ENCODE measurements at places on chromosomes 7 and 10.

- no peaks in the 10 kb centered on the region for H3K36me3 ChIP-seq
- H3K4me3 ChIP-seq: no peak overlapping the region
- H3K27ac ChIP-seq: no peak overlapping the region
- no peaks in the 10 kb centered on the region for H3K27me3 ChIP-seq
- peaks cover 4% of the 10 kb centered on the region for H3K4me1 ChIP-seq
Observed at GRCh38 chr7:95690367-95690947, 81.9 kb upstream of the DYNC1I1 start.

DNA sequence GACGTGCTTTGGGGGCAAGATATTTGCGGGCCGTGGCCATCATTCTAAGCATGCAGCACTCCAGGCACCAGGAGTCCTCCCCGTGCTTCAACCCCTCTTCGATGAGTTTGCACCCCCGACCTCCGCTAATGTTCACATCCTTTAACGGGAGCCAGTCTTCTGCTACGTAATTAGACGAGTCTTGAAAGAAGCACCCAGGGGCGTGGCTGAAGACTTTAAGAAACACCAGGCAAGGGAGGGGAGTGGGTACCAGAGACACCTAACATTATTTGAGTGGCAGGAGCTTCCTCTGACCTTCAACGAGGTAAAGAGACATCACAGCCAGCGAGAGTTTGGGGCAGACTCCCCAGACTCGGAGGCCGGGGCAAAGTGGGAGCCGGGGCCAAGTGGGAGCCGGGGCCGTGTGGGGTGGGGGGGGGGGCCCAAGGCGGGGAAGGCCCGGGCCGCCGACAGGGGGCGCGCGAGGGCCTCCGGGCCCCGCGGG, 31.1 kb upstream of the TOMM7 start:
- peaks cover 25% of the 10 kb centered on the region for H3K36me3 ChIP-seq
- H3K4me1 ChIP-seq: peaks cover 23% of the 10 kb centered on the region
- peak overlapping the region; percentile 93 for H3K27ac ChIP-seq
- H3K27me3 ChIP-seq: peaks cover 1% of the 10 kb centered on the region

- no peak overlapping the region for H3K4me3 ChIP-seq
- H3K27ac ChIP-seq: no peak overlapping the region
- H3K36me3 ChIP-seq: no peaks in the 10 kb centered on the region
- no peak for DNase-seq
Observed at GRCh38 chr7:2004841-2005725, 227.7 kb downstream of the MAD1L1 start.

DNA sequence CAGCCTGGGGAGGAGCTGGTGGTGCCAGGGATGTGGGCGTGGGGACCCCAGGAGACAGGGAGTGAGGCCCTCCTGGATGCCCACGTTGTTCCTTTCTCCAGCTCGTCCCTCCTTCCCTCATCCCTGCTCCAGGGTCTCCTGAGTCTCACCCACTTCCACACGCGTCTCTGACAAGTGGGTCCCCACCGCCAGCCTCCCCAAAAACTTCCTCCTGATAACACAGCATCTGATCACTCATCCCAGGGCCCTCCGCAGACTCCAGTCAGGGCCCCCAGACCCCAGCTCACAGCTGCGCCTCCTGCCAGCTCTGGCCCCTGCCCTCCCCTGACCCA, 60.6 kb upstream of the INPP5A start:
- DNase-seq: no peak
- no peaks in the 10 kb centered on the region for H3K36me3 ChIP-seq
- H3K4me3 ChIP-seq: no peak overlapping the region
- peaks cover 18% of the 10 kb centered on the region for H3K27me3 ChIP-seq
- no peak overlapping the region for H3K27ac ChIP-seq

DNA sequence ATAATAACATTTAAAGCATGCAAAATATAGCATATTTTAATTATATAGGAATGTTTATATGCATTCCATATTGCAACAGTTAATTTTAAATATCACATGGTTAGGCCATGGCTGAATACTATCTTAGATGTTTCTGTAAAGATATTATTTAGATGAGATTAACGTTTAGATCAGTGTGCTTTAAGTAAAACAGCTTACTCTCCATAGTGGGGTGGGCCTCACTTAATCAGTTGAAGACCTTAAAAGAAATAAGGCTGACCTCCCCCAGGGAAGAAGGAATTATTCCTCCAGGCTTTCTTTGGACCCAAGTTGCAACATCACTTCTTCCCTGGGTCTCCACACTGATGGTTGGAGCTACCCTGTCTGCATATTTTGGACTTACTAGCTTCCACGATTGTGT, 1246.5 kb downstream of the TYW1 start:
- H3K27me3 ChIP-seq: no peaks in the 10 kb centered on the region
- no peaks in the 10 kb centered on the region for H3K36me3 ChIP-seq
- no peak for DNase-seq

DNA sequence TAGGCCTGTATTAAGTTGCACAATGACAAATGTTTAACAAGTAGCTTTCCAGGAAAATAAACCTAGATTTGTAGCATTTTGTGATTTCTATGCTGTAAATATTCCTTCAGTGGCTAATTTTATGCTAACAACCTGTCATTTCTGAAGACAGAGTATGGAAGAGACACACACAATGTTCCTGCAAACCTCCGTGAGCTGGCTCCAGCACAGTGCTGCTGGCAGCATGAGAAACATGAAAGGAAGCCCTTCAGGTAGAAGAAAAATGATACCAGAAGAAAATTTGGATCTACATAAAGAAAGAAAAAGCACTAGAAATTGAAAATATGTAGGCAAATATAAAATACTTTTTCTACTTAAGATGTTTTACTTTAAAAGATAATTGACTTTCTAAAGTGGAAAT, 69.5 kb upstream of the CTTNBP2 start:
- no peaks in the 10 kb centered on the region for H3K27me3 ChIP-seq
- no peaks in the 10 kb centered on the region for H3K36me3 ChIP-seq
- no peaks in the 10 kb centered on the region for H3K4me1 ChIP-seq
- H3K27ac ChIP-seq: no peak overlapping the region

GRCh38 chr10:58963723-58964124, 212.7 kb upstream of the PHYHIPL start:
- no peak overlapping the region for H3K27ac ChIP-seq
- no peaks in the 10 kb centered on the region for H3K4me1 ChIP-seq
- H3K27me3 ChIP-seq: peaks cover 4% of the 10 kb centered on the region
- H3K36me3 ChIP-seq: no peaks in the 10 kb centered on the region

- H3K27me3 ChIP-seq: peaks cover 5% of the 10 kb centered on the region
- H3K27ac ChIP-seq: no peak overlapping the region
- no peak overlapping the region for H3K4me3 ChIP-seq
- no peaks in the 10 kb centered on the region for H3K36me3 ChIP-seq
- no peaks in the 10 kb centered on the region for H3K4me1 ChIP-seq
Observed at GRCh38 chr10:98589691-98590090, 143.0 kb upstream of the HPS1 start.

DNA sequence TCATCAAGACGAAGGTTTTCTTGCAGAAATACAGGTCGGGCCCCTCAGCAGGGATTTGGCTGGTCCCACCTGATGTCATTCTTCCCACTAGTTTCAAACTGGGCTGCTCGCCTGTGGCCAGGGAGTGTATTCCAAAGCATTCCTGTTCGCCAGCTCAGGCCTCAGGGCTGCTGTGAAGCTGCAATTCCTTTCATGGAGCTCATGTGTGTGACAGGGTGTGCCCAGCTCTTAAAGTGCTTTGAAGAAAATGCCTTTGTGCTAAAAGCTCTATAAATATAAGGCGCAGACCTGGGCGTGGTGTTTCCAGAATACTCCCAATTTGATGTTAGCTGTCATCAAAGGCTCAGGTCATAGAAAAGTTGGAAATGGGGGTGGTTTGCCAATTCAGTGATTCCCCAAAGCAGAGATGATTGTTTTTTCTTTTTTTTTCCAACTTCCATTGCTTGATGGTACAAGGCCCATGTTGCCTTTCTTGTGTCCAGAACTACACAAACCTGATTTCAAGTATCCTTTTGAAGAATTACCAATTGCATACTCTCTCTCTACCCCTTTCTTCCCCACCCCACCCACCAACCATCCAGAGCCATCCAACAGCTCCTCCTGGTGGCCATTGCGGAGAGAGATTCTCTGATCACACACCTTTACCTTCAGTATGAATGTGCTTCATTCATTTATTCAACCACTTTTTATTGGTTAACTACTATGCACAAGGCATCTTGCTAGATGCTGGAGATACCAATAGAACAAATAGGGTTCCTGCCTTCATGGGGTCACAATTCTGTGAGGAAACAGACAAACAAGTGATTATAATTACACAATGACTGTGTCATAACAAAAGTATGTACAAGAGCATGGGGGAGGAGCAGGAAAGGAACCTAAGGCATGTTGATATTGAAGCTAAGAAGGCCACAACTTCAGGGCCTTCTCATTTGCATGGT, 297.3 kb upstream of the LYZL1 start:
- peak; percentile 73 for DNase-seq
- no peaks in the 10 kb centered on the region for H3K27me3 ChIP-seq

GRCh38 chr10:129744134-129745111, 219.7 kb downstream of the EBF3 start:
- peak; percentile 39 for DNase-seq
- H3K4me1 ChIP-seq: no peaks in the 10 kb centered on the region
- H3K36me3 ChIP-seq: no peaks in the 10 kb centered on the region
- no peak overlapping the region for H3K27ac ChIP-seq
- no peak overlapping the region for H3K4me3 ChIP-seq

DNA sequence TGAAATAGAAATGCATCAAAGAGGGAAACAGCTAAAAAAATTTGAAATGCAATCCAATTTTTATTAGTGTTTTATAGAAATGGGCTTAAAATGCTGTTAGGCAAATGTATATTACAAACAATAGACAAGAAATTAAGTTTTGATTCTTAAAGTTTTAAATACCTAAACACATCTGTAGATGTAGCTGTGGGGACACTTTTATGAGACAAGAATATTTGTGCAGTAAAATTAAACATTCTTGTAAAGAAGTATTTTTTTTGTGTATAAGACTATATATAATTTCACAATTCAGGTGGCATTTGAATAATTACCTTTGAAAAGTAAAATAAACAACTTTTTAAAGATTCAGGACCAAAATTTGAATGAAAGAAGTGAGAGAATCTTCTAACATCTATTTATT, 1015.9 kb downstream of the REEP3 start:
- H3K27me3 ChIP-seq: no peaks in the 10 kb centered on the region
- no peaks in the 10 kb centered on the region for H3K4me1 ChIP-seq
- no peaks in the 10 kb centered on the region for H3K36me3 ChIP-seq
- no peak for DNase-seq
- H3K27ac ChIP-seq: no peak overlapping the region

- no peaks in the 10 kb centered on the region for H3K4me1 ChIP-seq
- no peaks in the 10 kb centered on the region for H3K36me3 ChIP-seq
- no peak for DNase-seq
- H3K27ac ChIP-seq: no peak overlapping the region
Observed at GRCh38 chr7:156073366-156074052, 261.2 kb upstream of the SHH start.
